Right ventricle myocardium inferior (tissue), 1 donor: ENCODE measurements at places on chromosomes 2 and 18. TPM values are rescaled to one million over a fixed set of nuclear protein-coding genes. Genes with fewer than 3 reads are reported as not detected.

DNA sequence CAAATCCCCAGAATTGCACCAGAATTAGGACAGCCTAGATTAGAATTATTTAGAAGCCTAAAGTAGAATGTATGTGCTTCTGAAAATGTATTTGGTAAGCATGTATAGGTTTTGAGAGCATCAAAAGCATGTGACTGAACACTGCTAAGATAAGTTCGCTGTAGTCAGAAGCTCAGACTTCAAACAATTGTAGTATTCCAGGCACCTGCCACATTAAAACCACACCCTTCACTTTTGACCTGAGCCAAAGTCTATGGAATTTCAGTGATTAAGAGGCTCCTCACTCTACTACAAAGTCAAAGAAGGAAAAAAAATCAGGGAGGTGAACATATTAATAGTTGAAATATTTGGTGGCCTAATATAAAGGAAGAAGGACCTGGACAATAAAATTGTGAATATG, 8.2 kb downstream of the KCNJ3 start:
- DNase-seq = no peak

- DNase-seq = no peak
Observed at GRCh38 chr2:56801214-56801613, 617.4 kb downstream of the CCDC85A start.

- DNase-seq = no peak
Observed at GRCh38 chr2:17644997-17645720, 104.7 kb downstream of the VSNL1 start.

ADGRF3 gene
- 0.16 TPM for total RNA-seq
